ENCODE measurements at places on chromosomes 5 and 9.

DNA sequence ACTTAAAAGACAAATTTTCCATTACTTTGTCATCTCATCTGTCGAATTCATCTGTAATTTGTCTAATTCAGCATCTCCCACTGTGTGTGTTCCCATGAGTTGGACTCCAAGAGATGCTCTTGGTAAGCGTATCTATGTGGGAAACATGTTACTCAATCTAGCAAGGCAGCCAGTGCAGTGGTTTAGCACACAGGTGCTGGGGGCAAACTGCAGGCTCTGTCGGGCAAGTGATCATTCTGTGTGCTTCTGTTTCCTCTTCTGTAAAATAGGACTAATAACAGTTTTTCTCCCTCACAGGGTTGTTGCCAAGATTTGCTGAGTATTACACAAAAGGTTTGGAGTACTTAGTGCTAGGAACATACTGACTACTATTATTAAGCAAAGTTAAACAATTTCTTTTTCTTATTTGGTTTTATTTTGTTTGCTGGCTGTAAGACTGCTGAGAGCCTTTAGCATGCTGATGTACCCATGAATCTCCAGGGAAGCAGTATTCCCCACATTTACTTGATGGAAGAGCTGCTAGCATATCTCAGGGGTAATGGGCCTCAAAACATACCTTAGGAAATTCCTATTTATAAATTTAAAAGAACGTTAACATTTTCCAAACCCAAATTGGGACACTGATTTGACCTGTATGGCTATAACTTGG lies 709 bp upstream of the GAPT start:
- no peak for DNase-seq

DNA sequence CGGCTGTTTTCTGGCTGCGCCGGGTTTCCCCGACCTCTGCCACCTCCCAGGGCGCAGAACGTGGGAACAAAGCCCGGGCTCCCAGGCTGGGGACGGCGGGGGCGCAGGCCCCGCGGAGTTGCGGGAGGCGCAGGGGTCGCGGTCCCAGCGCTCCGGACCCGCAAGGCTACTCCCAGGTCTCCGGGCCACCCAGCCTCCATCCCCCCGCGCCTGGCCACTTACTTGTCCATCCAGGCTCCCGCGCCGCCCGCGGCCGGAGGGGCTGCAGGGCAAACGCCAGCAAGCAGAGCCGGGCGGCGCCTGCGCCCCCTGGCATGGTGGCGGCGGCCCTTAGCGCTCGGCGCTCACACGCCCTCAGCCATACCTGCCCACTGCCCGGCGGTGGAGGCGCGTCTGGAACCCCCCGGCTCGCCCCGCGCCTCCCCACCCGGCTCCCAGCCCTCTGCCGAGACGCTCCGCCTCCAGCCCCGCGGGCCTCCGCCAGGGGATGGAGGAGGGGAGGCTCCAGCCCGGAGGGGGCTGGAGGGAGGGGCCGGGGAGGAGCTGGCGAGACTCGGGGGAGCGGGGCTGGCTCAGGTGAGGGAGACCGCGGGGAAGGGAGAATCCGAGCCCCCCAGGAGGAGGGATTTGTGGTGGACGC lies at the start of gene ADAM19:
ADAM19 (minus strand) TSS at position 395 of the 640 bp plus-strand sequence; CDS start at position 316, 79 bp downstream.
- DNase-seq, result peak; percentile 86

GRCh38 chr9:136671646-136672430 lies 9.1 kb downstream of the EGFL7 start:
- no peak for DNase-seq

GRCh38 chr5:176547802-176548201 lies 1.3 kb upstream of the CDHR2 start:
- DNase-seq, result no peak

- DNase-seq, result peak; percentile 62
Observed at GRCh38 chr9:137000177-137000930, 4.0 kb upstream of the CLIC3 start.
